ENCODE measurements at places on chromosomes 11 and 22. TPM values are rescaled to one million over a fixed set of nuclear protein-coding genes. Genes with fewer than 3 reads are reported as not detected.

- no peaks in the 10 kb centered on the region for H3K4me1 ChIP-seq
- H3K36me3 ChIP-seq, result no peaks in the 10 kb centered on the region
Measured at GRCh38 chr11:128231845-128232410, 355.4 kb downstream of the ETS1 start.

DNA sequence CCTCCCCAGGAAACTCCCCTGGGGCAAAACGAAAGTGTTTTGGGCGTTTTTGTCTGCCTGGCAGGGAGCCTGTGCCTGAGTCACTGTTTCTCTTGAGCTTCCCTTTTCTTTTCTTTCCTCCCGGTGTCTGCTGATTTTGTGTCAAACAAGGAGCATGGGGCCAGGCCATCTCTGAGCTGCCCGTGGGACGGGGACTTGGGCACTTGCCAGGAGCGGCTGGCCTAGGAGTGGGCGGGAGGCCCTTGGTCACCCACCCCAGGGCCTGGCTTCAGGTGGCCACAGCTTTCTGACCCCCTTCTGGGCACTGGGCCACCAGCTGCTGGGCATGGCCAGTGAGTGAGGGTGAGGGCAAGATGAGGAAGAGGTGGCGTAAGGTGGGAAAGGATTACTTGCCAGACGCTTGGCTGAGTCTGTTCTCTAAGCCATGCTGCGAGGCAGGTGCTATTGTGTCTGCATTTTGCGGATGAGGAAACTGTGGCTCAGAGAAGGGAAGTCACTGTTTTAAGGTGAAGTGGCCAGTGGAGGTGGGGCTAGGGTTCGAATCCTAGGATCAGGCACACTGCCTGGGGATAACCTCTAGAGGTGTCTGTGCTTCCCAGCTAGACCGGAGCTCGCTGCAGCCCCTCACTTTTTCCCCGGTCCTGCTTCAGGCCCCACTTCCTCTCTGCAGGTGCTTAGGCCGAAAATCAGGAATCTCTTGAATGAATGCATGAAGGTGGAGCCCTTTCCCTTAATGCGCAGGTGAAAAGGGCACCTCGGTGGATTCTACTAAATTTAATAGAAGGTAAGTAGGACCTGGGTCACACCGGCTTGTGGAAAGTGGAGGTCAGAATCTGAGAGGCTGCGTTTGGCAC is 7.8 kb upstream of the NFAM1 start:
- peak overlapping the region; percentile 59 for H3K4me3 ChIP-seq
- no peaks in the 10 kb centered on the region for H3K36me3 ChIP-seq
- peaks cover 13% of the 10 kb centered on the region for H3K27me3 ChIP-seq
- H3K4me1 ChIP-seq, result peaks cover 56% of the 10 kb centered on the region
- no peak for DNase-seq

Gene GGT5
- total RNA-seq, result not detected

DNA sequence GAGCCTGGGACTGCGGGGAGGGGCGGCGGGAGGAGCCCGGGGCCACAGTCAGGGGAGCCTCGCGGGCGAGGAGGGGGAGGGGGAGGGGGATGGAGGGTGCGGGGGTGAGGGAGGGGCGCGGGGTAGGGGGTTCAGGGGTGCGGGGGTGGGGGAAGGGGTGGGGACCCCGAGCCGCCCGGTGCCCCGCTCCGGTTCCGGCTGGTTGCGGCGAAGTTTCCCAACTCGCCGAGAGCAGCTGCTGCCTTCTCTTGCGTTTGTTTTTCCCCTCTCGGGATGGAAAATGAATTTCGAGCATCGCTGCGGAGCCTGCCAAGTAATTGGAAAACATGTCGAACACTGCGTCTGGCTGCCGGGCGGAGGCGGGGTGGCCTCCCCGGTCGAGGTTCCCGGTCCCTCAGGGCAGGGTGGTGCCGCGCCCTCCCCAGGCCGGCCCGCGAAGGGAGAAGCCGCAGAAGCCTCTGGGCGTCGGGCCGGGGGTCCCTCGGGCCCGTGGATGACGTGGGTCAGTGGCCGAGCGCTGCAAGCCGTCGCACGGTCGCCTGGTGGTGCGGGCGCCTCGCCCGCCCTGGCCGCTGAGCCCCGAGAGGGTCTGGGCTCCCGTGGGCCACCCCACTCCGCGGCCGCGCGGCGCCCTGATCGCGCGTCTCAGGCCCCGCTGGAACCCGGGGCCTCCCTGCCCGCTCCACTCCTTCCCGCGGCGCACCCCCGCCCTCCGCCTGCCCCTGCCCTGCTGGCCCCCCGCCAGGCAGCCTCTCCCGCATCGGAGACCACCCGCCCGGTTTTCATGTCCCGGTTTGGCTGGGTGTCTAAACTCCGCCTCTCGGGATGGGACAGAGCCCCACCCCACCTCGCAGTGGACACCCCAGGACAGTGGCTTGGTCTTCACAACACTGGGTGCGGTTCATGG is 12.1 kb downstream of the SPATA19 start:
- no peaks in the 10 kb centered on the region for H3K4me1 ChIP-seq
- peaks cover 6% of the 10 kb centered on the region for H3K27me3 ChIP-seq
- H3K4me3 ChIP-seq, result no peak overlapping the region
- H3K27ac ChIP-seq, result no peak overlapping the region

- no peak for DNase-seq
- no peak overlapping the region for H3K27ac ChIP-seq
- H3K4me1 ChIP-seq, result peaks cover 17% of the 10 kb centered on the region
Measured at GRCh38 chr22:39360242-39360641, 10.5 kb downstream of the SYNGR1 start.

GRCh38 chr22:30531651-30532608 is 14.6 kb downstream of the SEC14L6 start:
- DNase-seq, result no peak
- no peak overlapping the region for H3K4me3 ChIP-seq
- H3K27me3 ChIP-seq, result peaks cover 10% of the 10 kb centered on the region
- H3K27ac ChIP-seq, result no peak overlapping the region

Gene CATSPERZ
- not detected for total RNA-seq

Gene BDNF
- not detected for total RNA-seq

GRCh38 chr11:116972691-116973090 is 125.5 kb downstream of the SIK3 start:
- H3K4me1 ChIP-seq, result peaks cover 51% of the 10 kb centered on the region
- no peak overlapping the region for H3K4me3 ChIP-seq
- no peak overlapping the region for H3K27ac ChIP-seq
- H3K27me3 ChIP-seq, result no peaks in the 10 kb centered on the region

GRCh38 chr22:30117256-30117655 is 37.0 kb downstream of the HORMAD2 start:
- DNase-seq, result no peak
- H3K4me3 ChIP-seq, result no peak overlapping the region
- no peak overlapping the region for H3K27ac ChIP-seq

GRCh38 chr11:783581-784015 is 6.3 kb downstream of the CEND1 start:
- H3K36me3 ChIP-seq, result peaks cover 4% of the 10 kb centered on the region
- no peak for DNase-seq
- peaks cover 2% of the 10 kb centered on the region for H3K4me1 ChIP-seq
- H3K27ac ChIP-seq, result no peak overlapping the region
- H3K27me3 ChIP-seq, result no peaks in the 10 kb centered on the region

DNA sequence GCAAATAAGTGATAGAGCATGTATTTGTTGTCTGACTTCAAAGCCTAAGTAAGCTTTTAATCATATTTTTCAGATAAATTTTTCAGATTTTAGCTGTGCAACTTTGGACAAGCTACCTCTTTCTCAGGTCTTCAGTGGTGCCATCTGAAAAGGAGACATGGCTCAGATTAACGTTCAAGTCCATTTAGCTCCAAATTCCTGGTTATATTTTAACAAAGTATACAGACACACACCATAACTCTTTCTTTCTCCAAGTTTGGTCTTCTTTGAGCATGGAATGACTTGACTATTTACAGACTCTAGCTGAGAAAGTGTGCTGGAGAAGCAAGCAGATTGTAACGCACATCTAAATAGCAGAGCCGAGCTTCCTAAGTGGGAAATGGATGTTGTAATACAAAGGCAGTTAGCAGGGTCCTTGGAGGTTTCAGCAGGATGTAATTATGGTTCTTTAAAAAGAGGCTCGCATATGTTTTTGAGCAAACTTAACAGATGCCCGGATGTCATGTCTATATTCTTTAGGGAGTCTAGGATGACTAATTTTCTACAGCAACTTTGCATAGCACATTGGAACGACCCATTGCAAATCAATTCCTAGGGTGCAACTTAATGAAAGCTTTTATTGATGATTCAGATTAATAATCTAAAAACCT is 128.1 kb upstream of the E2F8 start:
- peaks cover 6% of the 10 kb centered on the region for H3K27me3 ChIP-seq
- no peak overlapping the region for H3K27ac ChIP-seq
- no peaks in the 10 kb centered on the region for H3K4me1 ChIP-seq
- no peak for DNase-seq
- no peak overlapping the region for H3K4me3 ChIP-seq

GRCh38 chr11:112658431-112658878 is 302.8 kb upstream of the NCAM1 start:
- H3K4me1 ChIP-seq, result no peaks in the 10 kb centered on the region
- peaks cover 2% of the 10 kb centered on the region for H3K27me3 ChIP-seq
- no peak for DNase-seq
- H3K4me3 ChIP-seq, result no peak overlapping the region
- H3K36me3 ChIP-seq, result no peaks in the 10 kb centered on the region

Gene BID
- 78.9 TPM for total RNA-seq

DNA sequence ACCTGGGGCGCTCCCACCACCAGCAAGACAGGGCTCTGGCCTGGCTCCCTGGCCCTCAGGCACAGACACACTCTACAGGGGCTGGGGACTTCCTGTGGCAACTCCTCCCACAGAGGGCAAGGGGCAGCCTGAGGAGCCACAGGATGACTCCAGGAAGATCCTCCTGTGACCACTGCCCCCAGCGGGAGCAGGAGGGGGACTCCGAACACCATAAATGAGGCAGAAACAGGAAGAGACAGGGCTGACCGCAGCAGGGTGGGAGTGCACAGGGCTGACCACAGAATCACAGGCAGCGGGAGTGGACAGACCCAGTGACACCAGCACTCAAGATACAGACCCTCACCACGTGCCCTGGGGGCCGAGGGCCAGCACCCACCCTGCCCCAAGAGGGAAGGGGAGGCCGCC is 10.8 kb downstream of the ARAP1 start:
- H3K4me1 ChIP-seq, result peaks cover 97% of the 10 kb centered on the region
- H3K36me3 ChIP-seq, result peaks cover 10% of the 10 kb centered on the region
- H3K4me3 ChIP-seq, result peak overlapping the region; percentile 62
- H3K27me3 ChIP-seq, result no peaks in the 10 kb centered on the region

DNA sequence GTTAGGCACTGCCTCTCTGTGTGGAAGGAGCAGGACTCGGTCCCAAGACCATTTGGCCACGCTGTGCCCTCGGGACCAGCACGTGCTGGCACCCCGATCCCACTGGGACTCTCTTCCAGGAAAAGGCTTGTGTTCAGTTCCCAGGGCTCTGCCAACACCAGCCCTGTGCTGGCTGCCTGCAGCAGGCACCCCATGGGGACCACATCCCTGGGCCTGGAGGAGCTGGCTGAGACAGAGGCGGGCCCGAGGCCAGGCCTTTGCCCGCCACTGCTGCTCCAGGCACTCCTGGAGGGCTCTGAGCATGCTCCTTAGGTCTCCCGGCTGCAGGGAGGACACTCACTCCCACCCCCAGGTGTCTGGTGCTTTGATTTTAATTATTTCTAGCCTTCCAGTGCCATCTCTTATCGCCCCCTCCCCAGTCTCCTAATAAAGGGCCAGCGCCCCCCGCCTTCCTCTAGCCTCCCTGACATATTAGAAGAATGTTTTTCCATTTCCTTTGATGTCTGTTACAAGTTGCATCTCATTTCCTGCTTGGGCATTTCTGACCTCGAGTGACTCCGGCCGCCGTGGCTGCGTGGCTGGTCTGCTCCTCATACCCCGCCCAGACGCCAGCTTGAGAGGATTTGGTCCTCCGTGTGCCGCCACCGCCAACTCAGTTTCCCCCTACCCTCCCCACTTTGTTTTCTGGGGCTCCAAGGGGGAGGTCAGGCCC is 14.4 kb downstream of the CDKN1C start:
- H3K4me1 ChIP-seq, result peaks cover 8% of the 10 kb centered on the region
- peaks cover 37% of the 10 kb centered on the region for H3K27me3 ChIP-seq
- no peak overlapping the region for H3K4me3 ChIP-seq
- H3K36me3 ChIP-seq, result no peaks in the 10 kb centered on the region
- H3K27ac ChIP-seq, result no peak overlapping the region

Gene OR5D18
- total RNA-seq, result not detected

GRCh38 chr11:133984828-133985227 is 28.1 kb upstream of the IGSF9B start:
- no peaks in the 10 kb centered on the region for H3K4me1 ChIP-seq
- H3K4me3 ChIP-seq, result no peak overlapping the region
- no peaks in the 10 kb centered on the region for H3K36me3 ChIP-seq
- H3K27me3 ChIP-seq, result peaks cover 14% of the 10 kb centered on the region

GRCh38 chr11:59247531-59248227 is 35.0 kb upstream of the MPEG1 start:
- no peaks in the 10 kb centered on the region for H3K27me3 ChIP-seq
- peaks cover 7% of the 10 kb centered on the region for H3K4me1 ChIP-seq
- no peak for DNase-seq
- H3K4me3 ChIP-seq, result no peak overlapping the region
- no peak overlapping the region for H3K27ac ChIP-seq
- H3K36me3 ChIP-seq, result no peaks in the 10 kb centered on the region

DNA sequence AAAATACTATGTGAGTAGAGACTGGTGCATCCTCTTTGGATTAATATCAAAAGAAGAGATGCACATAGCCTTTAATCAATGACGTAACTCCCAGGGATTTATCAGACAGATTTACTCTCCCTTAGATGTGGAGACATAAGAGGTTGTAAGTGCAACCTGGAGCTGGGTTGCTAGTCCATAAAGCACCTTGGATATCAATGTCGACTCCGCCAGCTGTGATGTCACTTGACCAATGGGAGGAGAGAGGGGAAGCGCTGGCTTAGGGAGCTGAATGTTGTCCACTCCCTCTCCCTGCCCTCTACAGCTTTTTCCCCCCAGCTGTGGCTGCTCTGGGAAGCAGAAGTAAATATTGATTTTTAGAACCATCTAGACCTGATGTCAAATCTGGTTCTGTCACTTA is 28.9 kb upstream of the TMEM86A start:
- no peaks in the 10 kb centered on the region for H3K36me3 ChIP-seq
- no peak overlapping the region for H3K4me3 ChIP-seq
- no peak for DNase-seq
- peaks cover 2% of the 10 kb centered on the region for H3K4me1 ChIP-seq

DNA sequence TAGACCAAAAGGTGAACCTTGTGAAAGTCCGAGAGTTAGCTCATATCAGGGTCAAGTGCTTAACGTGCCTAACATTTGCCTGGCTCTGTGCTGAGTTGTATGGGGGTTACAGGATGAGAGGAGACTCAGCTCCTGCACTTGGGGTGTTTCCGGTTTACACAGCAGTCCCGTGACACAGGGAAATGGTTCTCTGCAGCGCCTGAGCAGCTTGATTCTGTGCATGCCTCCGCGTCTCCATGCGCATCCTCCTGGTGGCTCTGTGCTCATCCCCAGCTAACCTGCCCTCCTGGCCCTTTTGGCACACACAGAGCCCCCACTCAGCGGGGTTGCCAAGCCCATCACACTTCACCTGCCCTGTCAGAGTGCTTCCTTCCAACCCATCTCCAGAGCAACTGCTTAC is 238.3 kb upstream of the TBCEL start:
- H3K27ac ChIP-seq, result no peak overlapping the region
- no peak for DNase-seq
- H3K27me3 ChIP-seq, result peaks cover 7% of the 10 kb centered on the region
- no peaks in the 10 kb centered on the region for H3K4me1 ChIP-seq
- no peaks in the 10 kb centered on the region for H3K36me3 ChIP-seq

GRCh38 chr11:11415901-11416300 is 62.9 kb upstream of the CSNK2A3 start:
- peaks cover 16% of the 10 kb centered on the region for H3K27me3 ChIP-seq
- no peak for DNase-seq
- H3K27ac ChIP-seq, result no peak overlapping the region
- no peaks in the 10 kb centered on the region for H3K36me3 ChIP-seq

Measured in activated B cell treated with CpG ODN at 0.5 μM for 24 hours (primary cell).